Panc1 (cell line): ENCODE measurements at places on chromosomes 5 and 9. TPM values are rescaled to one million over a fixed set of nuclear protein-coding genes. Genes with fewer than 3 reads are reported as not detected.
A peak's percentile ranks its signal among the peaks of the same experiment; 100 is the strongest.

- no peak for DNase-seq
These were observed 23.9 kb upstream of the PPP1R2B start for GRCh38 chr5:156826150-156826549.

DNA sequence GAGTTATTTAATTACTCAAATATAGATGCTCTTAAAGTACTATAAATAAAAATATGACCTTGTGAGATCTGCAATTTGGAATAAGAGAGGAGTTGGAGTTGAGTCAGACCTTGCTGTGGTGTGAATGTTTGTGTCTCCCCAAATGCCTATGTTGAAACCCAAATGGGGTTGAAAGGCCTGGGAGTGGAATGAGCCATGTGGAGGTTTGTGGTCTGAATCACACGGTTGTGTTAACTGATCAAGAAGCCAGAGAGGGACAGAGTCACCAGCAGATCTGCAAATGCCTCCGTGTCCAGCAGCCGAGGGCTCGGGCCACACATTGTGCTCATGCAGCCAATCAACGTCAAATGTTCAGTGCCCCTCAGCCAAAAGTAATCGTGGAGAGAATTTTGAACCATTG is 404.4 kb downstream of the ICE1 start:
- no peak for DNase-seq

DNA sequence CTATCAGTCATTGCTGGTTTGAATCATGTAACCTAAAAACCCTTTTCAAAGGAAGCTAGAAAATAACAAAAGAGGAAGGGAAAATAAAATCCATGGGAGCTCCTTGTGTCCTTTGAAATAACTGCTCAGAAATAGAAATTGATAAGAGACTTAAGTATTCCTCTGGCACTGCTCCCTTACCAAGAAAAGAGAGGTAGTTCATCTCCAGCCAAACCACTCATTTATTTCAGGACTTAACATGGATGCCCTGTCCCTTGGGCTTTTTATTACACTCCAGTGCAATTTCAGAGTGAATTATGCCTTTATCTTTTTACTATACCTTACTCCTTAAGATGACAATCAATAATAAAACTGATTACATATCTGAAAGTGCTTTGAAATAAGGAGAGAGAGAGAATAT is 61.0 kb downstream of the MUSK start:
- no peak for DNase-seq

F12 gene
- total RNA-seq = 13.4 TPM

GRCh38 chr5:56202483-56202882 is 30.6 kb downstream of the ANKRD55 start:
- no peak for DNase-seq

NDUFAF2 gene
- 41.6 TPM for total RNA-seq

DNA sequence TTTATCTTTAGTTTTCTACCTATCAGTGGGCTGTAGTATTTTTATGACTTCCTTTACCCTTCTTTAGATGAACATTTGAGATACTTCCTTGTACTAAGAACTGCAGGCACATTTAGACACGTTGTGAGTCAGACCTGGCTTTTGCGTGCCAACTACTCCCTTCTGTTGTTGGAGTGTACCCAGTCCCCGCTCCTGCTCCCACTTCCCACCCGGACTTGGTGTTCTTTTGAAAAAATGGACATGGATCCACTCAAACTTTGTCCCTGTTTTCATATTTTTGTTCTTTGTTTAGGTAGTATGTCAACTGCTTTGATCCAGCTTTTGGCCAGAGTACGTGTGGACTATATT is 60.7 kb downstream of the PARP8 start:
- DNase-seq = no peak

DNA sequence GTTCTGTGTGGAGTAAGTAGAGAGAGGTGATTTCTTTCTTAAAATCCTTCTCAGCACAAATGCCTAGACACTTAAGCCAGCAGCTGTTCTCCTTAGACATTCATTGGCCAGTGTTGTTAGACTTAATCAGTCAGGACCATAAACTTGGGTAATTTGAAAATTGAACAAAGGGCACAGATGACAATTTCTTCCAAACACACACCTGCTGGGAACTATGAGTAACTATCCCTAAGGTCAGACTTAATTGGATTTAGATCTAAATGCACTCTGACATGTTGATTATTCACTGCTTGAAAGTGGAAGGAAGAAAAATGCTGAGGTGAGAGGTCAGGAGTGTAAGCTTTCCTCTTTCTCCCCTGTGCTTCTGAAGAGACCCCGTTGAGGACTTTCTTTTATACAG is 1083.7 kb upstream of the DMAC1 start:
- DNase-seq = no peak

GRCh38 chr5:152638996-152639552 is 234.0 kb upstream of the NMUR2 start:
- no peak for DNase-seq

- DNase-seq = no peak
These were observed at the start of gene OR5C1 for GRCh38 chr9:122788831-122789230. Gene OR5C1 (plus strand): TSS chr9:122788933. CDS start chr9:122788933, 0 bp downstream.

ADAMTS12 gene
- 0.15 TPM for total RNA-seq

DNA sequence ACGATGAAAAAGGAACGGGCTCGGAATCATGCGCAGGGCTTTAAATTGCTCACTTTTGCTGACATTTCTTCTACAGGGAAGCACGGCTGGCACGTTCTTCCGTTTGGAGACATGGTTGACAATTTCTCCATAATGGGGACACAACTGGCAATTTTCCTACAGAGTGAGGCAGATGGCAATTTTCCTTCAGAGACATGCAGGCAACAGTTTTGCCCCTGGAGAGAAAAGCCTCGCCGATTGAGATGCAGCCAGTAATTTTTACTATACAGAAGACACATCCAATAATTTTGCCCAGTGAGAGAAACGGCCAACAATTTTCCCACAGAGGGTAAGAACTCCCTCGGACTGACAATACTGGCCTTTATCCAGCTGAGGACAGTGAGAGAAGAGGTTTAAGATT is 90.9 kb upstream of the GPR151 start:
- no peak for DNase-seq

GRCh38 chr5:143921525-143922311 is 109.8 kb downstream of the HMHB1 start:
- DNase-seq = peak; percentile 55

DNA sequence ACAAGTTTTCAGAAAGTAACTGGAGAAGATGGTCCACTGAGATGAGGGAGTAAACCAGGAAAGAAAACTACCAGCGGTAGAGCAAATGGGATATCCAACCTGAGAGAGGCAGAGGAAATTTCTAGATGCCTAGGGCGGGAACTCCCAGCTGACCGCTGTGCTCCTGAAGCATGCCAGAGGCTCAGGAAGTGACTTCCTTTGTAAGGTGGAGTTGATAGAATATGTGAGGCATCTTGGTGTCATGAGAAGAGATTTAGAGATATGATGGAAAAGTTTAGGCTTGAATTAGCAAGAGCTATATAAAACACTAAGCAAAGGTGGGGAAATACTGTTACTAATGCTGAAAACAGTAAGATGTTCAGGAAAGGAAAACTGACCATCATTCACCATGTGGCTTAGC is 124.1 kb downstream of the C9orf152 start:
- no peak for DNase-seq

- no peak for DNase-seq
These were observed 46.0 kb downstream of the MYO10 start for GRCh38 chr5:16889972-16890519.

- DNase-seq = no peak
These were observed 90.8 kb upstream of the EGFLAM start for GRCh38 chr5:38167562-38167996.
